ENCODE measurements at places on chromosomes 4 and X.

- H3K4me1 ChIP-seq, result no peaks in the 10 kb centered on the region
- no peak overlapping the region for H3K4me3 ChIP-seq
- no peak overlapping the region for H3K27ac ChIP-seq
- DNase-seq, result no peak
- H3K36me3 ChIP-seq, result no peaks in the 10 kb centered on the region
- no peaks in the 10 kb centered on the region for H3K27me3 ChIP-seq
Measured at GRCh38 chrX:77389891-77390290, 57.3 kb upstream of the FGF16 start.

GRCh38 chrX:22748093-22748999 is 251.4 kb upstream of the DDX53 start:
- no peaks in the 10 kb centered on the region for H3K4me1 ChIP-seq
- DNase-seq, result peak; percentile 37
- no peak overlapping the region for H3K4me3 ChIP-seq
- H3K27me3 ChIP-seq, result no peaks in the 10 kb centered on the region
- H3K36me3 ChIP-seq, result no peaks in the 10 kb centered on the region
- no peak overlapping the region for H3K27ac ChIP-seq

- no peak overlapping the region for H3K27ac ChIP-seq
- H3K36me3 ChIP-seq, result no peaks in the 10 kb centered on the region
- no peak for DNase-seq
- H3K4me3 ChIP-seq, result no peak overlapping the region
- peaks cover 15% of the 10 kb centered on the region for H3K4me1 ChIP-seq
- peaks cover 25% of the 10 kb centered on the region for H3K27me3 ChIP-seq
Measured at GRCh38 chr4:6781113-6781512, 1.4 kb upstream of the KIAA0232 start.

- no peaks in the 10 kb centered on the region for H3K27me3 ChIP-seq
- H3K27ac ChIP-seq, result no peak overlapping the region
- DNase-seq, result no peak
- no peaks in the 10 kb centered on the region for H3K36me3 ChIP-seq
Measured at GRCh38 chr4:137070614-137071013, 461.7 kb downstream of the PCDH18 start.

DNA sequence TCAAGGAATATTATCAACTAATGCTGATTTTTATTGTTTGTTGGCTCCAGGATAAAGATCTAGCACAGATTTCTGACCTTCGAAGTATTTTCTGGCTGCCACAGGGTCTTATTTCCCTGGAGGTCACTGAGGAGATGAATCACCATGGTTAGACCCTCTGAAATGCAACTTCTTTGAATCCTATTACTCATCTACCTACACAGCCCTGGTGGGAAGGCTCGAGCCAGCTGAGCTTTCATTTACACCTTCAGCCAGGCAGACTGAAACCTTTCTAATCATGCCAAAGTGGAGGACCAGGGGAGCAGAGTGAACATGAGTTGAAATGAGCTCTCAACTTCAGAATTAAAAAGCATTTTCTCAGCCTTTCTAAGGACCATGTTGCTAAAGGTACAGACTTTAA is 130.5 kb downstream of the SMIM20 start:
- no peak for DNase-seq
- H3K27me3 ChIP-seq, result no peaks in the 10 kb centered on the region

- H3K27ac ChIP-seq, result no peak overlapping the region
- no peak overlapping the region for H3K4me3 ChIP-seq
- no peak for DNase-seq
Measured at GRCh38 chr4:42313872-42314271, 83.4 kb upstream of the SHISA3 start.

DNA sequence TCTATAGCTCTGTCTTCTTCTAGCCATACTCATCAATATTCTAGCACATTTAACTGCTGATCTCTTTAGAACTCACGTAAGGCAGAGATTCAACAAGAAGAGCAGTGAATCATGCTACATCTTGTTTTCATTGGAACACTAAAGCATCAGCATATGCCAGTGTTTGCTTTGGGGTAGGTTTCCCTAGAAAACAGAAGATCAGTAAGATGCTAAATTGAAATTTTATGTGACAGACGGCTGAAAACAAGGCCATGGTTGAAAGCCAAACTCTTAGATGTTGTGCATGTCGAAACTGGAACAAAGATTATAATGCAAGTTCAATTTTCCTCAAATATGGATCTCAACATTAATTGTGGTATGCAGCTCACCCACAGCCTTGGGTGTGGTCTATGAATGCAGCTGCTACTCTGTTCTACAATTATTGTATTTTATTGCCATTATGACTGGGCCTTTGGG is 107.6 kb downstream of the PDLIM5 start:
- H3K4me1 ChIP-seq, result no peaks in the 10 kb centered on the region
- no peak overlapping the region for H3K4me3 ChIP-seq
- no peaks in the 10 kb centered on the region for H3K36me3 ChIP-seq

DNA sequence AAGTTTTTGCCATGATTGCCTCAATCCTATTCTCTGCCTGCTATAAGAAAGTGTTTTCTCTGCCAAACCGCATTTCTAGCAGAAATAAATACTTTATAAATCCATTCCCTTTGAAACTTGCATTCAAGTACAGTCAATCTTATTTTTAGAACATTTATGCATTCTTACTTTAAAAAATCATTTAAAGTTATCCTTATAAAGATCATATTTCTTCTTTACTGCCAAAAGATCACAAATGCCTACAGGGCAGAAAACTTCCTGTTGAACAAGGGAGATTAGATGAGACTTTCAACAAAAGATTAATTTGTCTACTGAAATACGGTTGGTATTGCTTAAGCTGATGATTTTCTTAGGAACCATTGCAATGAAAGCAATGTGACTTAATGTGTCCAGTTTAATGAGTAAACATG is 207.2 kb upstream of the SLIT2 start:
- no peaks in the 10 kb centered on the region for H3K4me1 ChIP-seq
- H3K4me3 ChIP-seq, result no peak overlapping the region
- no peaks in the 10 kb centered on the region for H3K27me3 ChIP-seq
- no peaks in the 10 kb centered on the region for H3K36me3 ChIP-seq

DNA sequence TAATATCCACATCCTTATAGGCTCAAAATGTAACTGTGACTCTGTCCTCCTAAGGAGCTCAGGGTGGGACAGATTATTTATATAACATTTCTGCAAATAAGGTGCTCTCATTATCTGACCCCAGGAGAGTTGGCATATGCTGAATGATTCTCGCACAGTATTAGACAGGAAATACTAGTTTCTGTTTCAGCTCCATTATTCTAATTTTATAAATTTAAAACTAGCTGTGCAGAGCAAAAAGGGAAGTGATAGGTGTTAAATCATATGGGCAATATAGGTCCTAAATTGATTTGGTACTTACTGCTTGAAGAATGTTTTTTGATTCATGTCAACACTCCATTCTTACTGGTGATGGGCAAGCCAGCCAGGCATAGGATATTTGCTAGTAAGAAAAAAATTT is 141.5 kb downstream of the GLRA2 start:
- DNase-seq, result peak; percentile 50
- H3K36me3 ChIP-seq, result no peaks in the 10 kb centered on the region
- no peak overlapping the region for H3K4me3 ChIP-seq
- H3K27ac ChIP-seq, result peak overlapping the region; percentile 52
- H3K27me3 ChIP-seq, result no peaks in the 10 kb centered on the region

DNA sequence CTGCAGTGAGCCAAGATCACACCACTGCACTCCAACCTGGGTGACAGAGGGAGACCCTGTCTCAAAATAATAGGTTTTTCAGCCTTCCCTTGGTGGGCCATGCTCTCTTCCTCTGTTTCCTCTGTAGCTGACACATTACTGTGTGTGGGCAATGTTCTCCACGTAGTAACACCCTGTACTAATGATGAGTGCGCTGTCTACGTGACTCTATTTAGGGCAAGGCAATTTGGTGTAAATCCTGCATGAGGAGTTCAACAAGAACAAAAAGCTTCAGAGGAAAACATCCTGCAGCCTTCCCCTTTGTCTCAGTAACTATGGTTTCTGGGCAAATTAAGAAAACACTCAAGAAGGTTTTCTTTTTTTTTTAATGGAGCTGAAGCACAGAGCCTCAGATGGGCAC is 24.4 kb upstream of the JAKMIP1 start:
- H3K4me3 ChIP-seq, result no peak overlapping the region
- no peaks in the 10 kb centered on the region for H3K4me1 ChIP-seq
- no peak overlapping the region for H3K27ac ChIP-seq
- no peak for DNase-seq
- H3K27me3 ChIP-seq, result peaks cover 22% of the 10 kb centered on the region
- no peaks in the 10 kb centered on the region for H3K36me3 ChIP-seq

GRCh38 chr4:143771269-143771668 is 70.8 kb upstream of the FREM3 start:
- DNase-seq, result no peak
- H3K27me3 ChIP-seq, result no peaks in the 10 kb centered on the region
- H3K27ac ChIP-seq, result no peak overlapping the region
- H3K4me1 ChIP-seq, result peaks cover 3% of the 10 kb centered on the region
- H3K4me3 ChIP-seq, result no peak overlapping the region
- no peaks in the 10 kb centered on the region for H3K36me3 ChIP-seq

DNA sequence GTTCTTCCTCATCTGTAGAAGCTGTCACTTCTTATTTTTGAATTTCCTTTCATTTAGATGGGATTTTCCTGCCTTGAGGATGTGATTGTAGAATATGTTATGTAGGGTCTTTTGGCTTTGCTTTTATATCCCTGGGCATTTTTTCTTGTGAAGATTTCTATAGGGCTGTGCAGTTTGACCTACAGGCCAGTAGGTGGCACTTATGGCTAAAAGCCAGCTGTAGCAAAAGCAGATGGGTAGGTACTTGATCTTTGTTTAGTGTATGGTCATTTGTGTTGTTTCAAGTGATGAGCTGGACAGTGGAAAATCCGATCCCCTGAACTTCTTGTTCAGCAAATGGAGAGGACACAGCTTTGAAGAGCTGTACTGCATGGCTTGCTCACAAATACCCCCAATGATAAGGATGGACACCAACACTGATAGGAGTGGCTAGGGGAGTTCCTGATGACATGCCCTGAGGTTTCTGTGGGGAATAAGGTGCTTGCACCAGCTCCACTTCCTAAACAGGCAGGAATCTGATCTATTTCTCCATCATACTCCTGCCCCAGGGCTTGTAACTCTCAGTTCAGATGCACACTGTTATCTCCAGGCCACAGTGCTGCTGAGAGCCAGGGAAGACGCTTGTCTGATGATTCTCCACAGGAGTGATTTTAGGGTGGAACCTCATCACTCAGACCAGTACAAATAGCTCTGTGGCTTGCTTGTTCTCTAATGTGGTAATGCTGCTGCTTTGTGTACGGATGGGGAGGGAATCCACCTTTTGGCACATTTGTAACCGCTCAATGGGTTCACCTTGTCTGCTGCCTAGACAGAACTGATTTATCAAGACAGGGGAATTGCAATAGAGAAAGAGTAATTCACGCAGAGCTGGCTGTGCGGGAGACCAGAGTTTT is 417.1 kb upstream of the MAGEB16 start:
- peak; percentile 16 for DNase-seq
- H3K27me3 ChIP-seq, result no peaks in the 10 kb centered on the region
- no peak overlapping the region for H3K4me3 ChIP-seq
- H3K4me1 ChIP-seq, result no peaks in the 10 kb centered on the region
- H3K36me3 ChIP-seq, result no peaks in the 10 kb centered on the region

DNA sequence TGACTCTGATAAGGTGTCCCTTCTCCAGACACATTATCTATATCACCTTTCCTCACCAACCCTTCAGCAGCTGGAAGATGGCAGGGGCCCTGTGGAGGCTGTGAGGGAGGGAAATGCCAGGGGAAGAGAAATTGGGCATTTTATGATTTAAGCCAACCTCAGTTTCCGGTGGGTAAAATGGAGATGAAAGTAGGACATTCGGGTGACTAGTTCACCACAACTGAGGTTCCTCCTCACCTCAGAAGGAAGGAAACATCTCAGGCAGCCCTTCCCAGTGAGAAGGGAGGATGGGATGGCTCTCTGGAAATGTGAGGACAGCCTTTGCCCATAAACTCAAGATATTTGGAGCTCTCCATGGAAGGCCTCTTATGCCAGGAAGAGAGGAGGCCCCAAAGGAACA is 251.5 kb downstream of the MID1IP1 start:
- H3K4me1 ChIP-seq, result no peaks in the 10 kb centered on the region
- H3K4me3 ChIP-seq, result no peak overlapping the region
- no peaks in the 10 kb centered on the region for H3K36me3 ChIP-seq
- H3K27ac ChIP-seq, result no peak overlapping the region

- H3K27ac ChIP-seq, result no peak overlapping the region
- no peaks in the 10 kb centered on the region for H3K36me3 ChIP-seq
- H3K4me3 ChIP-seq, result no peak overlapping the region
- peak; percentile 25 for DNase-seq
- no peaks in the 10 kb centered on the region for H3K27me3 ChIP-seq
Measured at GRCh38 chrX:57918750-57919436, 8.6 kb upstream of the ZXDA start.

GRCh38 chr4:173243321-173243720 is 74.7 kb downstream of the GALNT7 start:
- H3K4me3 ChIP-seq, result no peak overlapping the region
- no peak for DNase-seq
- no peaks in the 10 kb centered on the region for H3K36me3 ChIP-seq
- peaks cover 15% of the 10 kb centered on the region for H3K4me1 ChIP-seq

GRCh38 chrX:44742480-44743155 is 101.2 kb upstream of the DUSP21 start:
- no peaks in the 10 kb centered on the region for H3K36me3 ChIP-seq
- no peak for DNase-seq
- no peaks in the 10 kb centered on the region for H3K27me3 ChIP-seq
- no peak overlapping the region for H3K4me3 ChIP-seq
- H3K27ac ChIP-seq, result no peak overlapping the region
- no peaks in the 10 kb centered on the region for H3K4me1 ChIP-seq

- H3K4me3 ChIP-seq, result no peak overlapping the region
- no peaks in the 10 kb centered on the region for H3K4me1 ChIP-seq
- no peak overlapping the region for H3K27ac ChIP-seq
- DNase-seq, result no peak
- H3K27me3 ChIP-seq, result no peaks in the 10 kb centered on the region
Measured at GRCh38 chr4:71253545-71253944, 85.3 kb upstream of the SLC4A4 start.

- H3K36me3 ChIP-seq, result no peaks in the 10 kb centered on the region
- H3K4me3 ChIP-seq, result no peak overlapping the region
- no peak for DNase-seq
- H3K27me3 ChIP-seq, result no peaks in the 10 kb centered on the region
Measured at GRCh38 chrX:153931151-153931550, 3.7 kb downstream of the NAA10 start.

DNA sequence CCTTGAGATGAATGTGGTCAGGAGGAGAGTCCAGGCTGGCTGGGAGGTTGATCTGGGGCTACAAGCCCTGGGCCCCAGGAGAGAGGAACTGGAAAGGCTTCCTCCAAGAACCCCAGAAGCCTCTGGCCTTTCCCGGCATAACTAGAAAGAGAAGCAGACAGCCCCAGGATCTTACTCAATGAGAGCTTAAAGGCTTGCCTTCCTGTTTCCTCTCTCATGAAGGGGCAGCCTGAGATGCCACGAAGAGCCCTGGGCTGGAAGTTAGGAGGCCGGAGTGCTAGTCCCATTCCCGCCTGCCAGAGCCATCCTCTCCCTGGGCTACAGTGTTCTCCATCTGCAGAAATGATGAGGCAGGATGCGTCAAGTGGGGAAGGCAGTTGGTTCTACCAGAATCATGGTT is 20.1 kb upstream of the XPNPEP2 start:
- no peak overlapping the region for H3K4me3 ChIP-seq
- H3K4me1 ChIP-seq, result no peaks in the 10 kb centered on the region
- no peaks in the 10 kb centered on the region for H3K36me3 ChIP-seq
- no peak overlapping the region for H3K27ac ChIP-seq

GRCh38 chr4:185013417-185014125 is 4.7 kb upstream of the HELT start:
- no peak overlapping the region for H3K4me3 ChIP-seq
- no peak for DNase-seq

GRCh38 chrX:133475521-133475920 is 60.2 kb upstream of the GPC4 start:
- H3K27me3 ChIP-seq, result no peaks in the 10 kb centered on the region
- no peak overlapping the region for H3K4me3 ChIP-seq
- no peaks in the 10 kb centered on the region for H3K36me3 ChIP-seq
- DNase-seq, result no peak
- H3K27ac ChIP-seq, result no peak overlapping the region
